CMK (cell line): ENCODE measurements at places on chromosomes 1 and 21.

DNA sequence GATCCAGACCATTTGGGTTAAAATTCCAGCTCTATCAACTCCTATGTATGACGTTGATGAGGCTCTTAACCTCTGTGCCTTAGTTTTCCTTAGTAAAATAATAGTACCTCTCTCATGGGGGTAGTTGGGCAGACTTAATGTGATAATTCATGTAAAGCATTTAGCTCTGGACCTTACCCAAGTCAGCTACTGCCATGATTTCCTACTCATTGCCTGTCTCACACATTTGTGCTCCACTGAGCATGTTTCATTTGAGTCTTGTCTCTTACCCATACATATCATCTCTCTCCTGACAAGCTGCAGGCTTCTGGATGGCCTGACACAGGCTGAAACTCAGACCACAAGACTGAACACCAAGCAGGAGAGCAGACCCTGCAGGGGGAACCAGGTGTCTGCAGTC, 77.7 kb upstream of the ZBTB40 start:
- DNase-seq = no peak

DNA sequence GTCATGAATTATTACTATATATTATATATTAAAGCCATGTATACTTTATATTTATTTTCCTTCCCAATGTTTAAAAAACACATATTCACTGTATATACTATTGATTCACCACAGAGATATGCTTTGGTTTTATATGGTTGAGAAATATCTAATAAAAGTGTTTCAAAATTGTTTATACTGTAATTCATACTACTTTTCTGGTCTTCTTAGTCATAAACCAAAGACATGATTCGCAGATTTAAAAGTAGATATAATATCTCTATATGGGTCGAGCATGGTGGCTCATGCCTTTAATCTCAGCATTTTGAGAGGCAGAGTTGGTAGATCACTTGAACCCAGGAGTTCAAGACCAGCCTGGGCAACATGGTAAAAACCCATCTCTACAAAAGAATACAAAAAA, 738.4 kb downstream of the USP25 start:
- no peak for DNase-seq

DNA sequence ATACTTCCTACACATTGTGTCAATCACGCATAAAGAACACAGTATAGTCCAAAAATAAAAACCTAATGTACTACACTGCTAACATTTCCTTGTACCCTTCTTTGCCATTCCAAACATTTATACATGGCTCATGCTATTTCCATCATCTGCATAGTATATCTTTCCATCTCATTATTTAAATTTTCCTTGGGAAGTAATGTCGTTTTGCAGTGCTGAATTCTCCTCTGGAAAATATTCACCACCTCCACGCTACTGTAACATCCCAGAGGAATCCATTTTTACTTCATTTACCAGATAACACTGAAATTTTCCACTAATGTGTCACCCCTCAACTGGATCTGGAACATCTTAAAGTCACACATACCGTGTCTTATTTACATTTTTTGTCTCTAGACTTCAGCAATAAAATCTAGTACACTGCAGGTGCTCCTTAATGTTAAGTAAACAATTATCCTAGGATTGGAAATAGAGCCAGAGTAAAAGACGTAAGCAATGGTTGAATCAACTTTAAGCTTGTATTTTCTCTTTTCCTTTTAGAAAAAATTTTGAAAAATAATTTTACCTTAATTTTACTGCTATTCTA, 881.0 kb downstream of the AMY1C start:
- DNase-seq = no peak

DNA sequence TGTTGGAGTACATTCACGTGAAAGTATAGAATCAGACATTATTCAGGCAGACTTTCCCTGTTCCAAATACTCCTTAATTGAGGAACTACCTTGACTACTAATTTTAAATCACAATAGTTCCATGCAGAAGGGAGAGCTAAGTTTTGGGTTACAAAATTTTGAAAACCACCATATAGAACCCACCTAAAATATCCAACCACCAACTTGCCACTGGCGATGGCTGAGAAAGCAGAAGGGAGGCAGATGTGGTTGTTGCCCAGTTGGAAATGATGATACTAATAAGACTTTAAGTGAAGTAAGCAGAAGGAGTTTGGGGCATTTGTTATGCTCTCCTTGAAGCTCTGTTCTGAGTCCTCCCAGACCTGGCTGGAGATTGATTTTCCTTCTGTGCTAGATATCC, 190.7 kb downstream of the HLX start:
- no peak for DNase-seq

GRCh38 chr1:236768601-236769000, 26.5 kb upstream of the MTR start:
- DNase-seq = no peak

DNA sequence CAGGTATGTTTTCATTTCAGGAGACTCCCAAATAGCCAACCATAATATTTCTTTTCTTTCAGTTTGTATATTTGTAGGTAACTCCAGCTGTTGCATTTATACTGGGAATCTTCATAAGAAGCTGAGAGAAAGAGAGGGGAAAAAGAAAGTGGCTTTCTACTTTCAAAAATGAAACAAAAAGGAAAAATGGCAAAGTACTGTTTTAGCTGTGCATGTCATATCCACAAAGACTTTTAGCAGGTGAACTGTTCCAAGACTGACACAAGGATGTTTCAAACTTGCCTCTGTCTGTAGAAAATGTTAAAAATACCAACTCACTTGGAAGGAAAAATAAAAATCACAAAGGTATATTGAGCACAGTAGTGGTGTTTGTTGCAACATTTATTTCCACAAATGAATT, 41.9 kb upstream of the CACYBP start:
- no peak for DNase-seq

GRCh38 chr1:115136106-115136505, 46.8 kb upstream of the TSPAN2 start:
- DNase-seq = no peak

DNA sequence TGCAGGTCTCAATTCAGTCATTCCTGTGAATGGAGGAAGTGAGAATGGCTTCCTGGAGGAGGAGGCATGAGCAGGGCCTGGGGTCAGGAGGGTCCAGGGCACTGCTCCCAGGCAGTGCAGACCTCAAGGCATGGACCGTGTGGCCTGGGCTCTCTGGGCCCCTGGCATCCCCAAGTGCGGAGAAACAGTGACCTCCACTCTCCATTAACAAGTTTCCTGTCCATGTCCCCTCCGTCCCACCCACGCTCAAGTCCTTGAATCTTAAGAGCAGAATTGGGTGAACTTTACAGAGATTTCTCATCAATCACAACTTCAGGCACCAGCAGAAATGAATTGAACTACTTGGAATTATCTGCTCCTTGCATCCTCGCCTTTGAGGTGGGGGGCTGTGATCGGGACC, 211.1 kb downstream of the NPHP4 start:
- no peak for DNase-seq

GRCh38 chr1:109197158-109198042, 16.3 kb upstream of the SARS1 start:
- no peak for DNase-seq

GRCh38 chr1:5613900-5614299, 378.3 kb downstream of the NPHP4 start:
- DNase-seq = no peak

GRCh38 chr1:25817840-25818501, 1.8 kb upstream of the MTFR1L start:
- DNase-seq = no peak

- no peak for DNase-seq
Observed at GRCh38 chr1:76408303-76408702, 333.8 kb downstream of the ST6GALNAC3 start.

- no peak for DNase-seq
Observed at GRCh38 chr1:4621646-4622045, 32.8 kb upstream of the AJAP1 start.

- no peak for DNase-seq
Observed at GRCh38 chr1:30324251-30325084, 398.9 kb downstream of the MATN1 start.

GRCh38 chr1:22503721-22504410, 52.2 kb downstream of the ZBTB40 start:
- DNase-seq = no peak

GRCh38 chr1:208279826-208280588, 35.8 kb upstream of the PLXNA2 start:
- no peak for DNase-seq

- DNase-seq = peak; percentile 48
Observed at GRCh38 chr21:37711836-37712568, 204.3 kb downstream of the KCNJ6 start.

DNA sequence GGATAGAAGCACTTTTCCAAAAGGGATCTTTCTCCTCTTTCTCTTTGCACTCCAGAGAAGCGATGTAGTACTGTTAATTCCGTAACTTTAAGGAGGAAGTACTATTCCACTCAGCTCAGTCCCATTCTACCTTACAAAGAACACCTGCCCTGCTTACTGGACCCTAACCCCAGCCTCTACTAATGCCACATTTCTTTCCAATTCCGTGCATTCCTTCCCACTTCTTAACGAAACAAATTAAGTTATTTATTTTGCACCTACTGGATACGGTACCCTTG, 511 bp downstream of the NDC1 start:
- DNase-seq = no peak

DNA sequence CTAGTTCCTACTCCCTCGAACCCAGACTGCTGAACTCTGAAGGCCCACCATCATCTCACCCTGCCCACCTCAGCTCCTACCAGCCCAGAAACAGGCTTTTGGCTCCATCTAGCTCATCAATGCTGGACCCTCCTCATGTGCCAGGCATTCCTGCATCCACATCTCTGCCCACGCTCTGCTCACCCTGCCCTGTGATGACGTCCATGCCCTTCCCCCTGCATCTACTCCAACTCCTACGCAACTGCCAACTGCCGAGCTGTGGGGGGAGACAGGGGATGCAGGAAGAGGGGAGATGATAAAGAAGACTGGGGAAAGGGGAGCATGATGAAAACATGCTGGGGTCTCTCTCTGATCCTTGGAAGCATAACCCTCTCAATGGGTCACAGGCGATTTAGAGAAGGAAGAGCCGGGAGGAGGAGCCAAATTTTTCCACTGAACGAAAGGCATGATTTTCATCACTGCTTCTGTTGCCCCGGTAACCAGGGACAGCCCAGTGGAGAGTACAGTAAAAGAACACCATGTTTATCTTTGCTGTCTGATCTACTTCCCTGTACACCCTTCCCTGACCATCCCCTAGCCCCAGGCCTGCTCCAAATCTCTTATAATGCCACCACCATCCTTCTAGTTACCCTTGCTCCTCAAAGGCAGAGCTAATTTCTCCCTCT, 44.3 kb downstream of the CD34 start:
- DNase-seq = no peak

- DNase-seq = no peak
Observed at GRCh38 chr1:204316164-204316563, 43.6 kb downstream of the PLEKHA6 start.

DNA sequence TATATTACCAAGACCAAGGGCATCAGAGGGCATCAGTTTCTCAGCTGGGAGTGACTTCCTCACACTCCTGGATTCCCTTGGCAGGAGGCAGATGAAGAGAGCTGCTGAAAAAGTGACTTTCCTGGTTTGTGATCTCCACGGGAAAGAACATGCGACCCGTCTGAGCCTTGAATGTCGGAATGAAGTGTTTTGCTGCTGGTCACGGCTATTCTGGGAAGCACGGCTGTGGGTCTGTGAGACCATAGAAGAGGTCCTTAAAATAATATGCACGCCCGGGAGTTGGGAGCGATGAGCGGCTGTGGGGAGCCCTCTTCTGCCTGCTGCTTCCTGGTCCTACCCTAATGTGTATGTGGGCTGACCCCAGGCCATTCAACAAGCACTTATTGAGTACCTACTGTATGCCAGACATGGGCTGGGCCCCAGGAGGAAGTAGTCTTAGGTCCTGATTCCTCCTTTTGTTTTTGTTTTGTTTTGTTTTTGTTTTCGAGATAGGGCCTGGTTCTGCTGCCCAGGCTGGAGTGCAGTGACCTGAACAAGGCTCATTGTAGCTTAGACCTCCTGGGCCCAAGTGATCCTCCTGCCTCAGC, 13.2 kb upstream of the UMODL1 start:
- DNase-seq = no peak

DNA sequence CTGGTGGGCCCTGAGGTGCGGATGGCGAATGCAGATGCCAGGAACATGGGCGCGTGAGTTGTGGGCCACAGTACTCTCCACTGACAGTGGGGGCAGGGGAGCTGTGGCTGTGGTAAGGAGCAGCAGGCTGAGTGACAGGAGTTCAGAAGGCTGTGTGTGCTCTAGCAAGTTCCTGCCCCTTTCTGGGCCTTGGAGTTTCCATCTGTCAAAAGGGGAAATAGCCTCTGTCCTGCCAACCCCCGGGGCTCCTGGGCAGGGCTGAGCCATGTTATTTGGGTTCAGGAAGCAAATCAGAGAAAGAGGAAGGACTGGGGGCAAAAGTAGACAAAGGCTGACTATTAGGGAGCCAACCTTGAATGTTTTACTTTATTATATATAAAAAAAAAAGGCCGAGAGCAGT, 19.5 kb upstream of the MFN2 start:
- no peak for DNase-seq

GRCh38 chr1:215376544-215377264, 190.4 kb upstream of the KCTD3 start:
- no peak for DNase-seq

DNA sequence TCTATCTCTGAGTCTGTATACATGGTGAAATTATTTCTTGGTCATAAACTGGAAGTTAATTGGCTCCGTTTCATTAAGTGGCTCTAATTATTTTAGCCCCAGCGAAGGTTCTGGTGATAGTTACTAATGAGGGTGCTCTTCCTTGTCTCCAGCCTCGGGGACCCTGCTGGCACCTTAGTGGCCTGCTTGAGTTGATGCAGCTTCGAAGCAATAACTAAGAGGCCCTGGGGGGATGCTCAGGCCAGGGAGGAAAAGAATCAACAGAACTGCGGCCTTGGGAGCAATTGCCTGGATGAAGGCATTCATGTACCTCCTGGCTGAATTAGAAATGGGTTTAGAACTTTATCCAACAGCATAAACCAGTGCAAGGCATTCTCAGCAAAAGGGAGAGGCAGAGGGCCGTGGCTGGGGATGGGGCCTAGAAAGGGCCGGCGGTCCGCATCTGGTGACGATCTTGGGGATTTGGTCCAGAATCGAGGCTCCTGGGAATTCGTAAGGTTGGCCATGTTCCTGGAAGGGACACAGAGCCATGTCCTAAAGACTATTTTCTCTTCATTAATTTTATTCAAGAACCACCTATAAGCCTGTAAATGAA, 100.0 kb upstream of the AJAP1 start:
- no peak for DNase-seq

DNA sequence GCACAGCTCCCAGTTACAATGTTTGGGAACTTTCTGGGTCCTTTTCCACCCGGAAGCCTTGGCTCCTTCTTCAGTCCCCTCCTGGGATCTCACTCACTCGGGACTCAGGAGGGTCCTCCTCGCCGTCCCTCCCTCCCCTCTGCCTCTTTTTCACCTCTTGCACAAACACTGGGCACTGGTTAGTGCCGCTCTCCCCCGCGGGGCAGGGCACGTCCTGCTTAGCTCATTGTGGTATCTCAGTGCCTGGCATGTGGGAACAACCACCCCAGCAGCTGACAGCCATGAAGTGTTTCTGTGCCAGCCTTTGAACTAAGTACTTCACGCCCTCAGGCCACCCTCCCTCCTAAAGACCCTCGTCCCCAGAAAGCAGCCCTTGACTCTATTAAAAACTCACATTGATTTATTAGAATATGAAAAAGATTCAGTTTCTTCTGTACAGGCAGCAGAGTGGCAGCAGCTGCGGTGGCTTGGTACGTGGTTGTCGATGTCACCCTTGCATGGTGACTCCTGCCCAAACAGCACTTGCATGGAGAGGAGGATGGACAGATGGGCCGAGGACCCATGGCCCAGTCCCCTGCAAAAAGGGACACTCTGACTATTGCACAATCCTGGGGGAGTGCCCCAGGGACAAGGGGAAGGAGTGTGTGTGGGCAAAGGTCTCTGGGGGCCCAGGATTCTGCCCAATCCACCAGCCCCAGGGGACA, 56.3 kb downstream of the SLC9A1 start:
- DNase-seq = no peak
